ENCODE measurements at places on chromosomes 5 and 9.
A peak's percentile ranks its signal among the peaks of the same experiment; 100 is the strongest.

DNA sequence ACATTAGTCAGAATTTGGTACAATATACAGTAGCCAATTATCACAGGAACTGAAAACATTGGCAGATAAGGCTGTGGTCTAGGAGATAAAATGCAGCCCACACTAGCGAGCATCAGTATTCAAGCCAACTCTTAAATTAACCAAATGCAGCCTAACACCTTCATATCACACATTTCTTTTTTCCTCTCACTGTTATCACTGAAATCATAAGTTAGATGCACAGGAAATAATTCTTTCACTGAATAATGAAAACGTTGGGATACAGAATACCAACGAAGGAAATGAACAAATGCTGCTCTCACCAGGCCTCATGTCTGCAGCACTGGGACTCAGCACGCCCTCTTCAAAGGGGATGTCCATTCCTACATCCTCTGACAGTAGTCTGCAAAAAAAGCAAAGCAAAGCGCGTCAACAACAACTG lies 109.1 kb upstream of the PCA3 start:
- DNase-seq, result no peak

GRCh38 chr5:102865510-102866236 lies 110.6 kb downstream of the PAM start:
- DNase-seq, result peak; percentile 70

DNA sequence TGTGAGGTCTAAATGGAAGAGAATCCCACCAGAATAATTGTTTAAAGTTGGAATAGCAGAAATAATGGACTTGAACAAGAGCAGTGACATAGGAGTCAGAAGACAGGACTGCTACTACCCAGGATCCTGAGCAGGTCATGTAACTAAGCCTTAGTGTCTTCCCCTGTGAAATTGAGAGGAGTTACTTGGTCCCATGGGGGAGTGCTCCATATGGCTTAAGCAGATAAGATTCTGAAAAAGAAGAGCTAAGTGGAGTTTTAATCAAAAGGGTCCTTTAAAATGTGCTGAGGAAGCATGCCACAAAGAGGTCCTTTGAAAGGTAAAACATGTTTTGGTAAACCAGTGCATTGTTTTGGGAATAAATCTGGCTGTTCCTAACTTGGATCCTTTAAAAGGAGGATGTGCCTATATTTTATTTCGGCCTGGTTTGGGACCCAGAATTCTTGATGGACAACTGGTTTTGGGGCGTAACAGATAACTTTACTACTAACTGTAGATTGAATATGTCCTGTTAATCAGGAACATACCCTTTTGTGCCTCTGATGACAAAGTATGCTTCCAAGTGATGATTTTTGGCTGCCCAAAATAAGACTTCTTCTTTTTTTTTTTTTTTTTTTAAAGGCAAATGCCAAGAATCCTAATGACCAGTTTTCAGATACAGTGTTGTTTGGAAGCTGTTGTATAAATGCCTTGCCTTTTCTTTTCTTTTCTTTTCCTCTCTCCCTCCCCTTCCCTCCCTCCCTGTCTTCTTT lies 5.7 kb downstream of the RCL1 start:
- no peak for DNase-seq

- no peak for DNase-seq
Observed at GRCh38 chr9:13689925-13690324, 410.4 kb upstream of the MPDZ start.

DNA sequence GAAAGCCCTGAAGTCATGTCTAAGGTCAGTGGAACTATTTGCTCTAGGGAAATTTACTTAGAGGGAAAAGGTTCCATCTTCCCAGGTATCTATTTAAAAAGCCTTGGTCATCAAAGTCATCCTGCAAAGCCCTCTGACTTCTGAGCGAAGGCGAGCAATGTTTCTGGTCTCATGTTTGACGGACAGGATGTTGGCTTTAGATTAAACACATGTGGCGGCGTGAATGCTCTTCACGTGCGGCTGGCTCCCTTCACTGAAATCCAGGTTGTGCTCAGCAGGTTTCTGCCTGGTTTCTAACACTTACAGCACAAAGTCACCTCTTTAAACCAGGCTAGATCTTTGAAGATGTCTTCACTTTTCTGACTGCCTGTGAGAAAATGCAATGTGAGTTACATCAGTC lies 5.7 kb upstream of the ZBTB34 start:
- DNase-seq, result no peak

DNA sequence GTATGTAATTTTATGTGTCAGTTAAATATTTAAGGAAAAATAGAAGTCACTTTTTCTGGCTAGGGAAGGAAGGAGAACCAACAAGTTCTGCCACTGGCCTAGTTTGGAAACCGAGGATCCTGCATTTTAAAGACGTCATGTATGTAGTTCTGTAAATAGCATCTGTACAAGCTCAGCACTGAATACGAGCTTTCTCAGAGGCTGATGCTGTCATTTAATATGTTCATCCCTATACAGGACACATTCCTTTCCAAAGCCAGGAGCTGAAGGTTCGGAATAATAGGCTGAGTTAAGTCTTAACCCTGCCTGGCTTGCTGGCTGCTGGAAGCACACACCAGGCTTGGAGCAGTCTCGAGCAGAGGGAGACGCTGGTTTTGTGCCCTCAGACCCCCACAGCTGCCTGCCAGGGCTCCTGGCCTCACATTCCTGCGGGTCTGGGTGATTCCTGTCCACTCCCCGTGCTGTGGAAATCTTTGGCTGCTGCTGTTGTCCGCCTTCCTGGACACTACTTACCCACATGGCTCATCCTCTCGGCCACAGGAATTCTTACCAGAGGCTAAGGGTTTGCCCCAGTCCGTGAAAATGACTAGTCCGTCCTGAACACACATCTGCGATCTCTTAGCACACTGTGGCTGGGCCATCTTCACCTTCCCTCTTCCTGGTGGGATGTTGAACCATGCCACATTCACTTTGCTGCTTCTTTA lies 36.6 kb downstream of the SLC46A2 start:
- DNase-seq, result no peak

DNA sequence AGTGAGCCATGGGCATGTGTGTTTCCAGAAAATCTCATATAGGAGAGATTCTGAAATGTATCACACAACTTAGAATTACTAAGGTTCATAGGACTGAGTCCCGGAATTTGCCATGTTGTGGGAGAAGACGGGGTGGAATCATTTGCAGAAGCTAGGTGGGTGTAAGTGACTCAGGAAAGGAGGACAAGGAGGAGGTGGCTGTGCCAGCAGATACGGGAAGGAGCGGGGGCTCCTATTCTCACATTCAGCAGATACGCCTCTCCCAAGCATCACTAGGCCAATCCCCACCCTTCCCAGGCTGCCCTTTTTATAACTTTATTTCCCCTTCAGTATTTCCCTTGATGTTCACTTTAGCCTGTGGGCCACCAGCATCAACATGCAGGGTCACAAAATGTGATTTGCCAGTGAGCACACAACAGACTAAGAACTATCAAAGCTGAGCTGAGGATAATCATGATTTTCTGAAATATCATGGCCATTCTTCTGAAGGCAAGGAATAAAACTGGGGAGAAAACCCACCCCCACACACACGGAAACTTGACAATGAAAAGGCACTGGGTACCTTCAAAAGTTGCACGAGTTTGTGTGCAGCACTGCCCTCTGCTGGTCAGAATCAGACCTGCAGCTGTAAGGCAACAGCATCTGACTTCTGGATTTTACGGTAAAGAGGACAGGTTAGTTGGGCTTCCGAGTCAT lies 133.2 kb downstream of the MTX3 start:
- DNase-seq, result peak; percentile 88

- DNase-seq, result no peak
Observed at GRCh38 chr5:134577022-134577795, 51.7 kb downstream of the JADE2 start.

DNA sequence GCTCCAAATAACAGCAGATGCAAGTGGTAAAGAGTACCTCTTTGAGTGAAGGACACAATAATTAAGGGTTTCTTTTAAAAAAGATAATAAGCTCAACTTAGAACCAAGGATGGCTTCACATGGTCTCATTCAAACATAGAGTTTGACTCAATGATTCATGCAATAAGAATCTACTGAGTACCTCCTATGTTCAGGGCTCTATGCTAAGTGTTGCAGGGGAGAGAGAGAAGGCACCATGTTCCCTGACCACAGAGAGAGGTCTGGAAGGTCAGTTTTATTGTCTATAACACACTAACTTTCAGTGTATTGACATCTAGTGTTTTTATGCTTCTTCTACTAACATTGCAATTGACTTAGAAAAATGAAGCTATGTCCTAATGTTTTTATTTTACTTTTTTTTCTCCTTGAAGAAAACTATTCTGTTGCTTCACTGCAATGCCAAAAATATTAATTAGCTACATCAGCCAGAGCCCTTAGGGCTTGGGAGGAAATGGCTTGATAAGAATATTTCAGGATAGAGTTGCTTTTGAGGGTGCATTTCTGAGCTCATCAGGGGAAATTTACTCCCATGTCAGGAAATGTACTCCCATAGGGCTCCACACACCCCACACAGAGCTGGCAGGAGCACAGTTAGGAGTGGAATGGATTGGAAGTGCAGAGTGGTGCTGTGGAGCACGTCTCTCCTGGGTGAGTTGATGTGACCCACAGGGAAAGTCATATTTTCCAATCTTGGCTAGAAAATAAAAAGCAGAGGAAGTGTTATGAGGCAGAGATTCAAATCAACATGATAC lies 106.6 kb downstream of the PDE8B start:
- DNase-seq, result no peak

DNA sequence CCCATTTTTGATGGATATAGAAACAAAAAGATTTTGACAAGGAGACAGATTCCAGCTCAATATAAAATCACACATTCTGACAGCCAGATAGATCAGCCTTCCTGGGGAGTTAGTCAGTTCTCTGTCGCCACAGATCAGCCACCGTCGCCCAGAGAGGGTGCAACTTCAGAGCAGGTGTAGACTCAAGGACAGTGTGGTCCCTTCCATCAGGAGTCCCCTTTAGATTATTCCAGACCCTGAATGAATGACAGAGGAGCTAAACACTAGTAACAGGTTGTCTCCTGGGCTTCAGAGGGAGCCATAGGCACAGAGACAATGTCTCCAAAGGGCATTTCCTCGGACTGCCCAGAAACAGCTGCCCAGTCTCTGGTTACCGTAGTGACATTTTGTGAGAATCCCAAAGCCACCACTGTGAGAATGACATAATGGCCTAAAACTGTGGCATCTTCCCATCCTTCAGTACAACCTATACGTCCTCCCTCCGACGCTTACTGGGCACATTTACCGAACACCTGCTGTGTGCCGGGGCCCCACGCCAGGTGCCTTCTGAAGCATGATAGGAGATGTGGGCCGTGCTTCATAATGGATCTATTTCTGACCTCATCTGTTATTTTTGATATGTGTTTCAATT lies 47.4 kb upstream of the SLC2A8 start:
- no peak for DNase-seq

- DNase-seq, result no peak
Observed at GRCh38 chr5:55621229-55621628, 86.5 kb upstream of the PLPP1 start.

DNA sequence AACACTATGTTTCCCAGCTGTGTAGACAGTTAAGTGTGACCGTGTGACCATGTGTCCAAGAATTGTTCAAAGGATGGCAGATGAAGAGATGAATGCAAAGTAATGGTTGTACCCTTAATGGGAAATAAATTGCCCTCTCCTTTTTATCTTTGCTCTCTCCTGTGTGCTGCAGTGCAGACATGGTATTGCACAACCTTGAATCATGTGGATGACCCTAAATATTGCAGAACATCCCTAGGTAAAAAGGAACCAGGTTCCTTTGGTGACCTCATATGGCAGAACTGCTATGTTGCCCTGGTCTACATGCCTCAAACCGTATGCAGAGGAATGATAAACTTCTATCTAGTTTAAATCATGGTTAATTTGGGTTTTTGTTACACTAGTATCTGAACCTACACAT lies 81.7 kb upstream of the CTNND2 start:
- DNase-seq, result no peak

GRCh38 chr9:27520986-27521385 lies 3.1 kb upstream of the IFNK start:
- DNase-seq, result no peak

GRCh38 chr9:35511453-35511852 lies 21.5 kb downstream of the RUSC2 start:
- no peak for DNase-seq

DNA sequence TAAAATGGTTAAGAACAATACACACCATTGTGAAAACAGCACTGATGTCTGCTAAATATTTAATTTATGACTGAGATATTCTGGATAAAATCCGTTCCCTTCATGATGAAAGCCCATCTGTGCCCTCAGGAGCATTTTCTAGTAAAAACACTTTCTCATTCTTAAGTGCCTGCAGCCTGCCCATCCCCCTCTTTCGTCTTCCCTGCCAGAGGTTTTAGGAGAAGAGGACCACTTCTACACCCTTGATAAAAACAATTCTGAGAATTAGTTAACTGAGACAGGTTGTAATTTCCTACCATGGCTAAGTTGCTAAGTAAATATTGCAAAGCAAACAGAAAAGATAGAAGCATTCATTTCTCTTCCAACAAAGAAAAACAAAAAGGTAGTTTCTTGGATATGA lies 272.6 kb downstream of the ATPSCKMT start:
- DNase-seq, result no peak

GRCh38 chr5:179530069-179530998 lies 20.0 kb upstream of the RUFY1 start:
- peak; percentile 76 for DNase-seq

- no peak for DNase-seq
Observed at GRCh38 chr9:3903273-3903672, 377.5 kb upstream of the RFX3 start.

DNA sequence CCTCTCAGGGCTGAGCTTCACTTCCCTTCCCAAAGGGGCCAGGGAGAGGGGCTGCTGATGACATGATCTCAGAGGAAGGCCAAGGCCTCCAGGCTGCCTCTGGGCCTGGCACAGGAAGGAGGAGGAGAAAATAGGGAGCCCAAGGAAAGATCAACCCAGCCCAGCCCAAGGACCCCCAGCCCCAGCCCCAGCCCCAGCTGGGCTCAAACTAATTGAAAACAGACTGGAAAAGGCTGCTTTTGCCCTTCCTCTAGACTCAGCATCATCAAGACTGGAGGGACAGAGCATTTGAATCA lies 18.3 kb upstream of the KCNIP1 start:
- DNase-seq, result no peak

GRCh38 chr5:156376751-156377150 lies 49.8 kb downstream of the SGCD start:
- no peak for DNase-seq

- no peak for DNase-seq
Observed at GRCh38 chr9:83473488-83473971, 64.7 kb downstream of the FRMD3 start.

DNA sequence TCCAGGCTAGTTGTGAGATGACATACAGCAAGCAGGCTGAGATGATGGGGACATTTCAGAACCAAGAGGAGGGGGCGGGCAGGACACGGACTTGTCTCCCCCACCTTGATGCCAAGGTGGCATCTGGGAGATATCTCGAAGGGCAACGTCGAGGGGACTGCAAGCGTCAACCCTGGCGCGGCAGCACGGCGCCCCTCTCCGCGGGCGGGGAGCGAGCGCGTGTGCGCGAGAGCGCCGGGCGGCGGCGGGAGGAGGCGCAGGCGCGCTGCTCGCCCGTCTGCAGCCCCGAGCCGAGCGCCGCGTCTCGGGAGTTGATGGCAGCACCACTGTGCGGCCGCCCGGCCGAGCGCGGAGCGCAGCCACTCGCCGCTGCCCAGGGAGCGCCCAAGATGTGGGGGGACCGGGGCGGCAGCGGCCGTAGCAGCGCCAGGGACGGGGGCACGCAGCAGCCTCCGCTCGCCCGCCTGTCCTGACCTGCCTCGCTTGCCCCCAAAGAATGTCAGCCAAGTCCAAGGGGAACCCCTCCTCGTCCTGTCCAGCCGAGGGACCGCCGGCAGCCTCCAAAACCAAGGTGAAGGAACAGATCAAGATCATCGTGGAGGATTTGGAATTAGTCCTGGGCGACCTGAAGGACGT lies at the start of gene PRR16:
Gene PRR16 (plus strand): TSS at position 310 of the 636 bp plus-strand sequence.
- peak; percentile 28 for DNase-seq
